ENCODE measurements at places on chromosomes 3 and 15. TPM values are rescaled to one million over a fixed set of nuclear protein-coding genes. Genes with fewer than 3 reads are reported as not detected.

DNA sequence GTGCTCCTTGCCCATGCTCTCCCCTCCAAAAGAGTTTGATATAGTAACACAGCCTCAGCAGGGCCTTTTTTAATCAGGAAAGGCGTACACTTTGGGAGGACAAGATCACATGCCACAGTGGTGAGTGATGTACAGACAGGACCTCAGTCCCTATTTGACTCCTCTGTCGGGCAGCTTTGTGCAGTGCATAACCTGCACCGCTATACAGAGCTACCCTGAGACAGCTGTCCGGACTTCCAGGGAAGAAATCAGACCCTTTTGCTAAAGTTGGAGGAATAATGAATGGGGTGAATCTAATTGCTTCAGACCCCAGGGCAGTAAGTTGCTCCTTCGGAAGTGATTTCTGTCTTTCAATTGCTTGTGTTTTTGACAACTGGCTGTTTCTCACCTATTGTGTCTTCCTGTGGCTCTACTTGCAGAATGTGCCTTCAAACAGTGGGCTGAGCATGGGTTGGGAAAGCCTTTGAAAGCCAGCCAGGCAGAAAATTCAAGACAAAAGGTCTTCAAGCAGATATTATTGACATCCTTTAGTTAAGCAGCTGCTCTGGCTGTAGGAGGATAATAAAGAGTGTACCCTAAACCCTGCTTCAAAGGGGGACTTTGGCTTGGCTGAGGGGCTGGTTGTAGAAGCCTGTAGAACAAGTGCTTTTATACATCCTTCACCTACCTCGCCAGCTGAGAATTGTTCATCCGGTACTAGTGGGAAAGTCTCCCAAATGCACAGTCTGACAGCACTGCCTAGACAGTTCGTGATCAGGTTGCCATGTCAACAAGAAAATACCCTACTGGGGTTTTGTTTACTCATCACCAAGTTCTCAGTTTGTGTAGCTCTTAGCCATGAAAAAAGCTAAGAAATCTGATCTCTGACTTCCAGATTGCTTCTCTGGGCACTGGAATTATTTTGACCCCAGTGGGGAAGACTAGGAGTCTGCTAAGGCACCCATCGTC is 35.1 kb downstream of the SNTN start:
- no peak for DNase-seq

GRCh38 chr15:24269166-24269571 is 406.4 kb upstream of the NPAP1 start:
- peak; percentile 72 for DNase-seq

Gene CCDC13
- total RNA-seq = 0.87 TPM

GRCh38 chr3:60206206-60206605 is 1045.0 kb downstream of the FHIT start:
- DNase-seq = no peak
